NCI-H1105 (cell line): ENCODE measurements at places on chromosomes 2 and 18.

DNA sequence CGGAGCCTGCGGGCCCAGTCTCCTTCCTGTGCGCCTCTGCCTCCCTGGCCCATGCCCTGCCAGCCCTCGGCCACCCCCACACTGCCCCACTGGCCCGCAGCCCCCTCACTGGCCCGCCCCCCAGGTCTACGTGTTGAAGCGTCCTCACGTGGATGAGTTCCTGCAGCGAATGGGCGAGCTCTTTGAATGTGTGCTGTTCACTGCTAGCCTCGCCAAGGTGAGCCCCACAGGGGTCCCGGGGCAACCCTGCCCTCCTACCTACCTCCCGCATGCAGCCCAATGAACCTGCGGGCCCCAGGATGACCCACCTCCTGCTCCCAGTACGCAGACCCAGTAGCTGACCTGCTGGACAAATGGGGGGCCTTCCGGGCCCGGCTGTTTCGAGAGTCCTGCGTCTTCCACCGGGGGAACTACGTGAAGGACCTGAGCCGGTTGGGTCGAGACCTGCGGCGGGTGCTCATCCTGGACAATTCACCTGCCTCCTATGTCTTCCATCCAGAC is 3.3 kb downstream of the CTDSP1 start:
- DNase-seq = no peak

DNA sequence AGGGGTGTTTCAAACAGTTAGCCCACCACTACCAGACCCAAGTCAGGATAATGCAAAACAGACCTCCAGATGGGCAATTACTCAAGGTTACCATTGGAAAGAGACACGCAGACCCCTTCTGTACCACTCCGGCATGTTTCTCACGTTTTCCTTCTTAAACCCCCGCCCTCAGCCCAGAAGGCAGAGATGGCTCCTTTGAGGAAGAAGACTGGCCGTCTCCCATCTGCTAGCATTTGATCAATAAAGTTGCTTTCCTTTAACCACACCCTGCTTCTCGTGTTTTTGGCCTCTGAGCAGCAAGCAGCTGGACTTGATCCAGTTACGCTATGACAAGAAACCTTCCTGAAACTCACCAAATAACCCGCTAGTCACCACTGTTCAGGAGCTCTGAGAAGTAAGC is 1012.4 kb upstream of the GYPC start:
- DNase-seq = no peak

DNA sequence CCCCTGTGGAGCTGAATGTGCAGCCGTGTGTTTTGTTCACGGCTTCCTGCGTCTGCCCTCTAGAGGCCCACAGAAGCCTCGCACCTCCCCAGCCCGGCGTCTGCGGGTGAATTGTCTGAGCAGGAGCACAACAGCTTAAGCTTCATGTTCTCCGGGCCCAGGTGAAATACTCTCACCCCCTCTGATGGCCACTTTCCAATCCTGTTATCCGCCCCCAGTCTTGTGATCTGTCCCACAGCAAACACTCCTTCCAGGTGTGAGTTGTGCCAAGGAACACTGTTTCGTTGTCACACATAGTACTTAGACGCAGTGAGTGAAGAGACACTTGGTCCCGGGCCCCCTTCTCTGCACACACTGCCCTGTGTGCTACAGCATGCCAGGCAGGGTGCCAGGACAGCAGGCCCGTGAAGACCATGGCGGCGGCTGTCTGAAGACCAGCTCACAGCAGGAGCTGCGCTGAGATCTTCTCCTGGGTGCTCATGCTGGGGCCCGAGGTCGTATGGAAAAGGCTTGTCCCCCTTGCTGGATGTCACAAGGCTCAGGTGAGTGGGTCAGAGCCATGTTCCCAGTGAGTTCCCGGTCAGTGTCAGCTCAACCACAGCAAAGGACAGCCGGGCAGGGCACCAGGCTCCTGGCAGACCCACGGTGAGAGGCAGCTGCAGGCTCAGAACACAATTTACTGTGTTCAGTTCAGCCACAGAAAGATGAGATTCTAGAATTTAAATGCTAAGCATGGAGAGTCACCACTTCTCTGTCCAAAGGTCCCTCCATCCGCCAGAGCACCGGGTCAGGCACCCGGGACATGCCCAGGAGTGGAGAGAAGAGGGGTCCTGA is 6.8 kb upstream of the PXDN start:
- DNase-seq = peak; percentile 49

- DNase-seq = no peak
Measured at GRCh38 chr2:138779781-138780445, at the start of gene NXPH2. NXPH2 (minus strand) TSS chr2:138780390; CDS start chr2:138780241, 149 bp downstream.

DNA sequence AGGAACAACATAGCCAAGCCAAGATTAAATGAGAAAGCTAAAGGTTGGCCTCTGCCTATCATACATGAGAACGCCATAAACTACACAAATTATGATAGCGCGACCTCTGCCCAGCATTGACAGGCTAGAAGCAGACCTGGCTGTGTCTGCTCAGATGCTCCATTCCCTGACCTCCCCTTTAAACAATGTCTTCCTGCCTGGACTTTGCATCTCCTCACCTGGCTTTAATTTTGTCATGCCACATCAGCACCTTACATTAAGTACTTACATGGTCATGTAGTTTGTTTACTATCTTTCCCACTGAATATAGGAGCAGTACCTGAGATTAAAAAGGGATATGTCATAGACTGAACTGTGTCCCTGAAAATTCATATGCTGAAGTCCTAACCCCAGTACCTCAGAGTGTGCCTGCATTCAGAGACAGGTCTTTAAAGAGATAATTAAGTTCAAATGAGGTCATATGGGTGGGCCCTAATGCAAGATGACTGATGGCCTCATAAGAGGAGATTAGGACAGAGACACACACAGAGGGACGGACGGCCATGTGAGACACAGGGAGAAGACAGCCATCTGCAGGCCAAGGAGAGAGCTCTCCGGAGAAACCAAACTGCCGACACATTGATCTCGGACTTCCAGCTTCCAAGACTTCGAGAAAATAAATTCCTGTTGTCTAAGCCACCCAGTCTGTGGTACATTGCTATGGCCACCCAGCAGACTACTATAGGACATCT is 103.7 kb downstream of the BIN1 start:
- DNase-seq = no peak

GRCh38 chr2:200411831-200412230 is 98.0 kb downstream of the KCTD18 start:
- no peak for DNase-seq

GRCh38 chr2:181106789-181107627 is 126.6 kb downstream of the UBE2E3 start:
- no peak for DNase-seq

DNA sequence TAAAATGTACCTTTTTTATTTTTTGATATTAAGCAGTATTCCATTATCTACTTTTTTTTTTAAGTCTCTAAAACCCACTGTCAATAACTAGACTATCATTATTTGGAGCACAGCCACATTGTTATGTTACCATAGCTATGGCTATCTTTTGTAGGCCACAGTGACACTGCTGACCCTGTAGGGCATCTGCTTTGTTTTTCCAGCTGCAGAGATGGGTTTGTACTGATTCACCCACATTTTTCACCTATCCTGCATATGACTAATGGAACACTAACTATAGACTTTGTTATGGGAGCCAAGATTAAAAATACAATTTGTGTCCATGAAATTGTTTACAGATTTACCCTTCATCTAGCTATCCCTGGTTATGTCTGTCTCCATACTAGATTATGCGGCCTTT is 21.6 kb upstream of the OTX1 start:
- no peak for DNase-seq

DNA sequence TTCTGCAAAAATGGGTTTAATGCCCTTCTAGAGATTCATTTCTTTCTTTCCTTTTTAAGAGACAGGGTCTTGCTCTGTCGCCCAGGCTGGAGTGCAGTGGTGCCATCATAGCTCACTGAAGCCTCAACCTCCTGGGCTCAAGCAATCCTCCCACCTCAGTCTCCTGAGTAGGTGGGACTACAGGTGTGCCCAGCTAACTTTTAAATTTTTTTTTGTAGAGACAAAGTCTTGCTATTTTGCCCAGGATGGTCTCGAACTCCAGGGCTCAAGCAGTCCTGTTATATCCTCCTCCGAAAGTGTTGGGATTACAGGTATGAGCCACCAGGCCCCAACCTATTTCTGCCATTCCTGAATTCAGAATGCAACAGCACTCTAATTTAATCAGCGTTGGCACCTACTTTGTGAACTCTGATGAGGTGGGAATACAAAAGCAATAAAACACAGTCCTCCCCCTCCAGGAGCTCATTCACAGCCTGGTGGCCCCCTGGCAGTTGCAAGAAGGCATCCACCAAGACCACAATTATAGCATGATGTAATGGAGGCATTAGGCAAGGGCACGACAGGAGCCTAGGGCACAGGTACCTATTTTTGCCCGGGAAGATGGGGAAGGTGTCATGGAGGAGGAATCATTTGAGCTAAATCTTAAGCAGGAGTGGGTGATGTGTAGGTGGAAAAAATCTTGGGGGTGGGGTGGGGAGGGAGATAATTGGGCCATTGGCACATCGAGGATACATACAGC is 5.1 kb downstream of the RHOB start:
- no peak for DNase-seq

- DNase-seq = peak; percentile 88
Measured at GRCh38 chr18:79924814-79925731, 26.4 kb downstream of the SLC66A2 start.

GRCh38 chr18:43830947-43831346 is 553.7 kb upstream of the SYT4 start:
- DNase-seq = peak; percentile 66

- no peak for DNase-seq
Measured at GRCh38 chr2:9263428-9263827, 56.8 kb downstream of the ASAP2 start.

- DNase-seq = no peak
Measured at GRCh38 chr18:12886498-12887126, 2.6 kb upstream of the PTPN2 start.

GRCh38 chr18:73232933-73233332 is 365.1 kb upstream of the NETO1 start:
- DNase-seq = no peak

- DNase-seq = no peak
Measured at GRCh38 chr18:75054046-75054445, 154.9 kb downstream of the PTGR3 start.

- no peak for DNase-seq
Measured at GRCh38 chr2:26729311-26729710, 34.8 kb upstream of the SLC35F6 start.

- DNase-seq = no peak
Measured at GRCh38 chr2:16678964-16679363, 13.3 kb upstream of the CYRIA start.

DNA sequence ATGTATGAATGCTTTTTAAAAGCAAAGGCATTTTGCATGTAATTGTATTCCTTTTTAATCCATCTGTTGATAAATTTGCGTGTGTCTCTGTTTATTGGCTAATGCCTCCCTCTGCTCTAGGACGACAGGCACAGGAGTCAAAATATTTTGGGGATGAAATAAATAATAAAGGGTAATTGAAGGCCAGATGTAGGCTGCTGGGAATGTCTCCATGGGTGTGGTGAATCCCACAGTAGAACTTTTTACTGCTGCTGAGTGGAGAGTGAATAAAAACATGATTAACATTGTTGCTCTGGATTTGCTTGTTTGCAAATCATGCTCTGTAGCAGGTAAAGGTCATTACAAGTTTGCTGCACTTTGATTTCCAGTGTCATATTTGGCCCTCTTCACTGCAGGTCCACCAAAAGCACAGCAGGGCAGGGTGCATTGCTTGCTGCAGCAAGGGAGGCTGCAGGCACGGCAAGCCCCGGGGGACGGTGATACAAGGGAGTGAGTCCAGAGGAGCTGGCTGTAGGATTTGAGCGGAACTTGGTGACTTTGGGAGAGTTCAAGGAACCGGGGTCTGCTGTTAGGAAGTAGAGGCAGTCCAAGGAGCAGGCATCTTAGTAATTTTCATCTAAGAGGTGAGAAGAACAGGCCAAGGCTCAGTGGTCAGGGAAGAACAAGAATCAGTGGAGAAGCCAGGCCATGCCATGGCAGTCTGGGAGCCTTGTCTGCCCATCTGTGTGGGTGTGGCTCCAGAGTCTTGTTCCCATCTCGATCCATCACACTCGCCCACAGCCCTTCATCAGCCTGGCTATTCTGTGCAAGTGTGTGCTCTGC is 201.5 kb upstream of the RAB6C start:
- DNase-seq = no peak

- no peak for DNase-seq
Measured at GRCh38 chr18:55121397-55122170, 162.3 kb upstream of the CCDC68 start.

DNA sequence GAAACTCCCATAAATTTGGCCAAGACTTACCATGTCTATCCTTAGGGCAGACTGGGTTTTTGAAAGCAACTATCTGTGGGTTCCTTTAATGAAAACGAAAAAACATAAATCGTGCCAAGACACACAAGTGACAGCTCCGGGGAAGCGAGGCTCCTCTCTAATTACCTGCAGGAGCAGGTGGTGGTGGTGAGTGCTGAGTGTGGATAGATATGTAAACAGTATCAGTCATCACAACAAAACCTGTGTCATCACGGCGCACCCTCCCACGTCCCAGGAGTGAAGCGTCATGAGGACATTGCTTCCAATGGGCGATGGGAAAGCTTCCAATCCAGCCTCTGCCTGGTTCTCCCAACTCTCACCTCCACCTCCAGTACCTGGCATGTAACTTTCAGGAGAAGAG is 31.3 kb downstream of the ACKR3 start:
- DNase-seq = peak; percentile 75
